ENCODE measurements at places on chromosomes 4 and X.

DNA sequence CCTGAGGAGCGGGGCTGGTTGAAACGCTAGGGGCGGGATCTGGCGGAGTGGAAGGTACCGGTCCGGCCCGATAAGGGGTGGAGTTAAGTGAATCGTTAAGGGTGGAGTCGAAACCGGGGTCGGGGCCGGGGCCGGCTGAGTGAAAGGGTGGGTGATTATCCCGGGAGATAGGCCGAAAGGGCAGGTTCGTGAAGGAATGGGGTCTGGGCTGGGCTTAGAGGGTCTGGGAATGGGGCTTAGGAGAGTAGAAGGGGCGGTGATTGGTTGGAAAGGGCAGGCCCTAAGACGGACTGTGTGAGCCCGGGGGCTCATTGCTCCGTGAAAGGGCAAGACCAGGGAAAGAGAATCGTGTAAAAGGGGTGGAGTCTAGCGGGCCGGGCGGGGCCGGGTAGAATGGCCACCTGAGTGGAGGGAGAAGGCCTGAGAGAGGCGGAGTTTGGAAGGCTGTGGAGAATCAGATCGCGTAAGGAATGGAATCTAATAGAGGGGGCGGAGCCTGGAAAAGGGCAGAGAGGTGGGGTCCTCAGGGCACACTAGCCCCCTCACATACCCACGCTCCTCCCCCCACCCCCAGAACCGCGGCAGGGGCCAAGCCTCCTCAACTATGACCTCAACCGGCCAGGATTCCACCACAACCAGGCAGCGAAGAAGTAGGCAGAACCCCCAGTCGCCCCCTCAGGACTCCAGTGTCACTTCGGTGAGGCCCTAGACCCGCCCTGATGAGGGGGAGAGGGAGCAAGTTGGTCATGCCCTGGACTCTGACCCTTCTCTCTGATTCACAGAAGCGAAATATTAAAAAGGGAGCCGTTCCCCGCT, 430 bp downstream of the HDAC6 start:
- DNase-seq, result no peak

- DNase-seq, result no peak
Measured at GRCh38 chrX:42477396-42477795, 300.6 kb downstream of the PPP1R2C start.

DNA sequence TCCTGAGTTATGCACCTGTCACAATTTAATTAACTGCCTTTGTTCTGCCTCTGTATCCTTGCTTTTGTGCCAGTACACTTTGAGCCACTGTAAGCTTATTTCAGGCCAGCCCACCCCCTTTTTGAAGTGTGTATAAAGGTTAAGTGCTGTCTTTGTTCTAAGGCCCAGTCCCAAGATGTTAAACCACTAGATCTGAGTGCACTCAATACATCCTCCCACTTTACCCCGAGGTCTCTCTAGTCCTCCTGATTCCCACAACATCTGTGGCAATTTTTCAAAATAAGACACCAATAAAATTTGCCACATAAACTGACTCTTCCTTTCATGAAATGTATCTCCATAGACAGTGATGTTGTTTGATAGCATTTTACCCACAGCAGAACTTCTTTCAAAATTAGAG, 124.1 kb upstream of the SPIN4 start:
- no peak for DNase-seq

GRCh38 chrX:49960061-49960460, 37.7 kb downstream of the CLCN5 start:
- DNase-seq, result no peak

- DNase-seq, result no peak
Measured at GRCh38 chrX:135408794-135409193, 12.9 kb upstream of the SMIM10L2A start.

GRCh38 chr4:147991543-147992283, 259.8 kb downstream of the ARHGAP10 start:
- no peak for DNase-seq

- DNase-seq, result no peak
Measured at GRCh38 chr4:189029976-189030504, 890.8 kb downstream of the TRIML1 start.

DNA sequence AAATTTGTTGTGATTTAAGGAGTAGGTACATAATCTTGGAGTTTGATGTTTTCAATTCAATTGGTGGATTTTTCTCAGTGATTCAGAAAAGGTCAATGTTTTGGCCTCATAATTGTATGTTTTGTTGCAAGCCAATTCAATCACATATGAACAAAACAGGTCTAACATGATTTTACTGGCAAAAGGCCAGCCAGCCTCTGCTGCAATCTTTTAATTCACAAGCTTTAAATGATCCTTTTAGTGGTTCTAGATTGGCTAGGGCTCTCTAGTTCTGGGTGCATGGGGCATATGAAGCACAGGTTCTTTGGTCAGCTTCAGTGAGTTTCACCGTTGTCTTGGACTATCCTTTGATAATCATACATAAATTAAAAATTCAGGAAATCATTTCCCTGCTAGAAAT, 19.2 kb upstream of the SLC6A14 start:
- no peak for DNase-seq

DNA sequence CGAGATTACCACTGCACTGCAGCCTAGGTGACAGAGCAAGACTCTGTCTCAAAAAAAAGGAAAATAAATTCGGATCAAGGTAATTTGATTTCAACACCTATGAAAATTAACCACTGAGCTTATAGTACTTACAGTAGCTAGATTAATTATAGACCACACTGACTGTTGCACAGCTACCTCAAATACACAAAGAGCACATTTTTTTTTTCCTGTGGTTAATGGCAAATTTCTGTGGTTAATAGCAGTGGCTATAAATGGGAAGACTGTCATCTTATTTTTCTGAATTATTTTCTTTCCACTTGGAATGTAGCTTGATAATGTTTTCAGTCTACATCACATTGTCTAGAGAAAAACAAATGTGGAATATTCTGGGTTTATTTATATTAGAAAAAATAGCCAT, 1661.6 kb upstream of the PCDH7 start:
- DNase-seq, result no peak

DNA sequence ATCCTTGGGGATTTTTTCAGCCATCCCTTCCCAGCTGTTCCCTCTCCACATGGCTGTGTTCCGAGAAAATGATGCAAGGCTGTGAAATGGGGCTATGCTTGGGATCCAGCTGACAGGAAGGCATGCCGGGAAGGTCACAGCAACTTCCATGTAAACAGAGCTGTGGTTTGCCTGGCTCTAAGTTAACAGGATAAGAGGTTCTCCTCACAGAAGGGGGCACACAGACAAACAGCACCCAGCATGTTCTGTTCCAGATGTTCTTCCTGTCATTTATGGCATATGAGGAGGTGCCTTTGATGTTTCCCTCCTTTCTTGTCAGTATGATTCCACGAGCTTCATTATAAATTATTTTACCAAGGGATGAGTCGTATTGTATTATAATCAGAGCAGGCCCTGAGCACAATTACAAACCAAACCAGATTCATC, 220.7 kb downstream of the ANTXR2 start:
- DNase-seq, result no peak

DNA sequence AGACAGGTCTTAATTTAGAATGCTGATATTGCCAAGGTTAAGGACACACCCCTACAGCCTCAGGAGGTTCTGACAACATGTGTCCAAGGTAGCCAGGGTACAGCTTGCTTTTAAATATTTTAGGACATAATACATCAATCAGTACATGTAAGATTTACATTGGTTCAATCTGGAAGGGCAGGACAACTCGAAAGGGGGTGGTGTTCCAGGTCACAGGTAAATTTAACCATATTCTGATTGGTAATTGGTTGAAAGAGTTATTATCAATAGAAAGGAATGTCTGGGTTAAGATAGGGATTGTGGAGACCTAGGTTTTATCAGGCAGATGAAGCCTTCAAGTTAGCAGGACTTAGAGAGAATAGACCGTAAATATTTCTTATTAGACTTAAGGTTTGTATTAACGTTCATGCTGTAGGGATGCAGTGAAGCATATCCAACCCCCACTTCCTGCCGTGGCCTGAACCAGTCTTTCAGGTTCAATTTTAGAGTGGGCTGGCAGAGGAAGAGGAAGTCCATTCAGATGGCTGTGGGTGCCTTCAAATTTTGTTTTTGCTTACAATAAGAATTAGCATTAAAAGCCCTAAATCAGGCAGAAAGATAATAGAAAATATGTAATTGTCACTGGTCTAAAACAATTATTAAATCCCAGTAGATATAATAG, 136.5 kb upstream of the GALNTL6 start:
- DNase-seq, result no peak

GRCh38 chr4:71872767-71873415, 89.0 kb upstream of the GC start:
- DNase-seq, result no peak

DNA sequence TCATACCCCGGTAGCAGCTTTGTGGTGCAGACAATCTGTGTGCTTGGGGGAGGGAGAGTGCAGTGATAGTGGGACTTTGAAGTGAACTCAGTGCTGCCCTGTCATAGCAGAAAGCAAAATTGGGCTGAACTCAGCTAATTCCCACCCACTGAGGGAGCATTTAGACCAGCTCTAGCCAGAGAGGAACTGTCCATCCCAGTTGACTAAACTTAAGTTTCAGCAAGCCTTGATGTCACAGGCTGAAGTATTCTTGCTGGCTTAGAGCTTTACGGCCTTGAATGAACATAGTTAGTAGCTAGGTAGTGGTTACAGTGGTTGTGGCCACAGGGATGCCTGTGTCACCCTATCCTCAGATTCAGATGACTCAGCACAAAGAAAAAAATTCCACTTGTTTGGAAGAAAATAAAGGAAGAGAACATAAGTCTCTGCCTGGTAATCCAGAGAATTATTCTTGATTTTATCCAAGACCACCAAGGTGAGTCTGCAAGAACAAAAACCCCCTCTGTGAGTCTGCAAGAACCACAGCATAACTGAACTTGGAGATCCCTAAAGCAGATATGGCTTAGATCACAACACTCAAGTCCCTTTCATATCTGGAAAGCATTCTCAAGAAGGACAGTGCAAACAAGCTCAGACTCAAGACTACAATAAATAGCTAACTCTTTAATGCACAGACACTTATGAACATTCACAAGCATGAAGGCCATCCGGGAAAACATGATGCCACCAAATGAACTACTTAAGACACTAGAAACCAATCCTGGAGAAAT, 39.4 kb downstream of the ADH7 start:
- no peak for DNase-seq

- no peak for DNase-seq
Measured at GRCh38 chr4:5734853-5735252, 23.9 kb downstream of the EVC start.

GRCh38 chr4:149264093-149264733, 551.4 kb downstream of the IQCM start:
- no peak for DNase-seq

DNA sequence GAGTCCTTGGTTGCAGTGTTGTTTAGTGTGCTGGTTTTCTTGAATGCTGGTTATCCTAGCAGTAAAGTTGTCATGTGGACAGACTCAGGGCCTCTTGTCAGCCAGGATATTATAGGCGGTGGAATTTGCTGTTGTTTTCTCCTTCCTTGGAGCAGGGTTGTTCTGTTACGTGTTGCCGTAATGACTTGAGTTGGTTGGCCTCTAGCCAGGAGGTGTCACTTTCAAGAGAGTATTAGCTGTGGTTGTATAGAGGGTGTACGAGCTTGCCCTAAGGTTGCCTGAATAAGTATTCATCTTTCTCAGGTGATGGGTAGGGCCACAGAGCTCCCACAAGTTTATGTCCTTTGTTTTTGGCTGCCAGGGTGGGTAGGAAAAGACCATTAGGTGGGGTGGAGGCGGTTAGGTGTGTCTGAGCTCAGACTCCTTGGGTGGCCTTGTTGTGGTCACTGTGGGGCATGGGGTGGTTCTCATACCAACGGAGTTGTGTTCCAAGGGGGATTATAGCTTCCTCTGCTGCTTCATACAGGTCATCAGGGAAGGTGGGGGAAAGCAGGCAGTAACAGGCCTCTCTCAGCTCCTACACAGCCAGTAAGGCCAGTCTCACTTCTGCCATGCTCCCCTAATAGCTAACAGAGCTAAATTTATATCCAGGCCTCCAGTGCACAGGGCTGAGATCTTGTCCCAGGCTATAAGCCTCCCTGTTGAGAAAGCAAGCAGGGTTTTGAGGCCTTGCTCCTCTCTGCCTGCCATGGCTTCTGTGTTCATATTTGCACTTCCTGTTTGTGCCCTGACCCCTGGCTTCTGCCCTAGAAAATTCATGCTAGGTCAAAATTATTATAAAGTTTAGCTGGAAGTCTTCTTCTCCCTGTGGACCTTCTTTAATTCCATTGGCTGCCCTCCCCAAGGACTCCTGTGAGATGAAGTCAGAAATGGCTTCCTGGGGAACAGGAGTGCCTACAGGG, 594.7 kb downstream of the RAPGEF2 start:
- DNase-seq, result no peak

DNA sequence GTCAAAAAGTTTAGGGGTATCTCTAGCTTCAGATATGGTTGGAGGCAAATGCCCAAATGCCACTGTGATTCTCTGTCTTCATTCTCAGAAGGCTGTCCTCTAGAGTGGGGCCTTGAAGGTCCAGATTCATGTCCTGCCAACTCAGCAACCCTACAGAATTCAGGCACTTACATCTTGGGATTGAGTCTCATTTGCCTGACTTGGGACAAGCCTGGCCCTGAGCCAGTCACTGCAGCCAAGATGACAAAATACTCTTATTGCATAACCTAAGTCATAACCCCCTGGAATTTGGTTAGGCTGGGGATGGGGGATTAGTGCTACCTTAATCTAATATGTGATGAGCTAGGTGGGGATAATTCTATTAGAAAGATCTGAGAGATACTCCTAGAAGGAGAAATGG, 100.5 kb downstream of the AREG start:
- no peak for DNase-seq
